ENCODE measurements at places on chromosomes 6 and 20. TPM values are rescaled to one million over a fixed set of nuclear protein-coding genes. Genes with fewer than 3 reads are reported as not detected.

The PNPLA1 gene
- not detected for total RNA-seq

DNA sequence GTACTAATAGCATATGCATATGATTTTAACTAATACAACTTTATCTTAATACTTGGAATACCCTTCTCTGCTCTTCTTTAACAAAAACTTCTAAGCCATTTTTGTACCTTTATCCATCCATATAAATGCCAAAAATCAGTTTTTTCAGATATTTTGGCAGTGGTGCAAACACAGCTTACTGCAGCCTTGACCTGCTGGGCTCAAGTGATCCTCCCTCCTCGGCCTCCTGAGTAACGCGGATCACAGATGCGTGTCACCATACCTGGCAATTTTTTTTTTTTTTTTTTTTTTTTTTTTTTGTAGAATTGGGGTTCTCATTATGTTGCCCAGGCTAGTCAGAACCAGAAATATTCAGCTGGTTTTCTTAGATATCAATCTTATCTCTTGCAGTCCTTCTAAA is 54.1 kb upstream of the SMIM29 start:
- no peak for DNase-seq

- peak; percentile 24 for DNase-seq
Measured at GRCh38 chr20:5890773-5891441, 59.4 kb downstream of the TRMT6 start.

- no peak for DNase-seq
Measured at GRCh38 chr6:158575550-158575949, 15.7 kb downstream of the TMEM181 start.

- DNase-seq: no peak
Measured at GRCh38 chr20:64100946-64101688, 6.2 kb downstream of the NPBWR2 start.

The ADISSP gene
- total RNA-seq: 69.7 TPM

- DNase-seq: peak; percentile 60
Measured at GRCh38 chr6:48087448-48087847, 23.5 kb downstream of the PTCHD4 start.

The LZTS3 gene
- total RNA-seq: 5.2 TPM

The BPIFB2 gene
- total RNA-seq: not detected

GRCh38 chr20:53402233-53403005 is 191.2 kb downstream of the ZNF217 start:
- DNase-seq: no peak

The TINAG gene
- total RNA-seq: not detected

GRCh38 chr20:37301120-37301519 is 11.7 kb downstream of the MANBAL start:
- DNase-seq: no peak

GRCh38 chr6:2582268-2582667 is 168.5 kb downstream of the MYLK4 start:
- no peak for DNase-seq

The PARD6B gene
- 4.8 TPM for total RNA-seq

The GHRH gene
- total RNA-seq: not detected

The BACH2 gene
- 0.77 TPM for total RNA-seq

DNA sequence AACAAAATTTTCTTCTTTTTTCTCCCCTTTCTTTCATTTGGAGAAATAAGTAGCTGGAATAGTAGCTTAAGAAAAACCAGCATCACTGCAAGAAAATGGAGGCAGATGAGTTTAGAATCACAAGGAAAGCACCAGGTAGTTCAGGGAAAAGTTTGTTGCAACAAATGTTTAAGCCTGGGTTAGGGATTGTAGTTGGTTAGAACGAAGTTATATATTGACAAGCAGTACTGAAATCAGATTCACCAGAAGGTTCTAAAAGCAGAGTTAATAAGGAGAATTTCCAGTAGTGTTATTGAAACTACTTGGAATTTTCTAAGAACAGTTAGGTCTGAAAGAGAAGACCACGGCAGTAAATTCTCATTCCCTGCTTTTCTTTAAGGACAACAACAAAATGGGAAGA is 70.2 kb downstream of the BMP2 start:
- DNase-seq: no peak

DNA sequence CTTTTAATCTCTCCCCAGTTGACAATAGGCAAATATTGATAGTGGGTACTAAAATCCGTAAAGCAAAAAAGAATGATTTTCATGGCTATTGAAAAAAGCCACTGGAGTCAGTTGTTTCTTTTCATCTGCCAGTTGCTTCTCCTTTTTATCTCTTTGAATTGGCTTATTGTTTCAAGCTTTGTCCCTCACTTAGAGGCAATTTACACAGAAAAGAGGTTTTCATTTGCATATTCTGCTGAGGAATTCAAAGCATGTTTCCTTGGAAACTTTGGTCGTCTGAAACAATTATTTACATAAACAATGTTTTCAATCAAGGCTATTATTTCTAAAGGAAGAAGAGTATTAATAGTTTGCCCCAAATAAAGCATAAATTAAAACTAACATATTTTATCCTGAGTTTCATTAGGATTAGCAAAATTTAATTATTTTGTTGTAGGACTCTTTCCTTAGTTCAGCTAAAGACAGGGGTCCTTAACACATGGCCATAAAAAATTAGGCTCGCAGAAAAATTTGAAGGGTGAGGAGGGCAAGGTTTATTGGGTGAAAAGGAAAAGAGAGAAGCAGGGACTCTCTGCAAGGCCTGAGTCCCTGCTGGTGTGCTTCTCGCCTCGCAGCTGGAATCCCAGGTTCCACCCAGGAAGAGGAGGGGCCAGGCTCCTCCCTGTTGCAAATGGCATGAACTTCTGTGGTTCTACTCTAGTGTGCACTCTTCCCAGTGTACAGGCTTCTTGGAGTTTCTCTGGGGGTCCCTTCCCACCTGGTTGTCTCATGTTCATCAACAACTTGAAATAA is 138.8 kb upstream of the LAMA2 start:
- no peak for DNase-seq

The BICRAL gene
- total RNA-seq: 5.6 TPM

GRCh38 chr20:63878899-63879663 is 14.0 kb downstream of the TPD52L2 start:
- no peak for DNase-seq

DNA sequence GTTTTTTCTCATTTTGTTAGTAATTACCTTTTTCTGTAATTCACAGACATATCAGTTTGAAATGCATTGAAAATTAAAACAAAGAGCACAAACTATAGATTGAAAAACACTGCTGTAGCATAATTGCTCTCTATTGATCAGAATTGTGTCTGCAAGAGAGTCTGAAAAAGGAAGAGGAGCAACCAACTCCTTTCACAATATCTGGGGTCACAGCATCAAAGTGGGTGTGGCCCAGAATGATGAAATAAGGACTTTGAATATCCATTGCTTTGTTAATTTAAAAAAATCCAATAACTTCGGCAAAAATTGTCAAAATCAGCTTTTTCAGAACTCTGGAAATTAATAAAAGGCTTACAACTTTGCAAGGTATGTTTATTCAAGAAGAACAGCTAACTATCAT is 99.2 kb downstream of the MYLK4 start:
- no peak for DNase-seq

The NMBR gene
- not detected for total RNA-seq

The LY6G6C gene
- not detected for total RNA-seq

DNA sequence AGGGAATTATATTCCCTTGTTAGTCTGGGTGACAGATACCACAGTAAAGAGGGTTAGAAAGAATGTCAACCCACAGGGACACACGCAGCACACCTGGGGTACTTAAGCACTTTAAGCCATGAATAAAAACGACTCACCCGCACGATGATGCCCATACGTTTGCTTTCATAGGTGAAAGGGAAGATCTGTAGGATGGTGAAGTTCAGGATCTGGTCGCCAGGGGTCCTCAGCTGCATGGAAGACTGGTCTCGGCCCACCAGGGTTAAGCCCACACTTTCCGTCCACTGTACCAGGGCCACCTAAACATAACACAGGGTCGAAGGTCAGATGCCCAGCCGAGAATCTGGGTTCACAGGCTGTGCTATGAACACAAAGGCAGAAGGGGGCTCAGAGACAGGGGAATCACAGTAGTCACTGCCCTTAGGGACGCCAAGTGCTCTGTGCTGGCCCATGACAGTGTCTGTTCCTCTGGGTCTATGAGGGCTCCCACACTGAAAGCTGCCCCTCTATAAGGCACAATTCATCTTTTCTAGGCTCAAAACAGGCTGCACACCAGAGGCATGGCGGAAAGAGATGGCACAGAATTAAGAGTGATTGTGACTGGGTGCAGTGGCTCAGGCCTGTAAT is 96.8 kb upstream of the NFATC2 start:
- peak; percentile 80 for DNase-seq

The RHAG gene
- total RNA-seq: not detected

The OOEP gene
- not detected for total RNA-seq

The SIRPB1 gene
- total RNA-seq: 1.8 TPM

GRCh38 chr6:113856625-113857555 is at the start of gene MARCKS:
Gene MARCKS, plus strand, starts transcription at chr6:113857345. Its CDS starts 401 bp downstream, at chr6:113857746.
- DNase-seq: peak; percentile 86

DNA sequence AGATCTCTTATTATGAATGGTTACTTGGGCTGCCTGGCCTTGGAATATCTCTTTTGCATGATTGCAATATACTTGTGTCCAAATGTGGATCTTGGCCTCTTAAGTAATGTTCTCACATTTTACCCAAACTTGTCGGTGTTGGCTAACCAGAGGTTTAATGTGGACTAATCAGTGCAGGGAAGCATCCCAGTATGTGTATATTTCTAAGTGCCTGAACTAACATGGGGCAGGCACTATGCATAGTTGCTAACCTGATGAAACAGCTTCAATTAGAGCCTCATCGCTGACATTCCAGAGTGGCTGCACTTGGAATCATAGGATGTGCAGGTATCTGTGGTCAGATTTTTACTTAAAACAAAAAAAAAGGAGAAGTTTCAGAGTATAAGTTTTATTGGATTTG is 160.0 kb downstream of the PDE7B start:
- no peak for DNase-seq

DNA sequence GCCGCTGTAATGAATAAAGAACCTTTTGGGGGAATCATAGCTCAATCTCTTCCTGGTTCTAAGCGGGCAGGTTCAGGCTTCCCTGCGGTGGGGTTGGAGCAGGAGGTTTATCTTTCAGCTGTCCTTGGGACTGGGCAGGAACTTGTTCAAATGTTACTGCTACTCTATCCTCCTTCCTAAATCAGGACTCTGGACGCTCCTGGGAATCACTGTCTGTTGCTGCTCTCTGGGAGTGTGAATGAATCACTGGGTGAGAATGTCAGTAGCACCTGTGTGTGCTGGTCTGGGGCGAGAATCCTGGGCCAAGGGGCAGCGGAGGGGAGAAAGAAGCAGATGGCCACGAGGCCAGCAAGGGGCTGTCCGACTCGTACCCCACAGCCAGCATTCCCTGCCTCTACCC is 65.4 kb upstream of the ZNFX1 start:
- DNase-seq: no peak

- no peak for DNase-seq
Measured at GRCh38 chr6:99602520-99603420, 3.9 kb upstream of the PRDM13 start.

- DNase-seq: no peak
Measured at GRCh38 chr6:128233531-128233930, 286.9 kb downstream of the PTPRK start.

DNA sequence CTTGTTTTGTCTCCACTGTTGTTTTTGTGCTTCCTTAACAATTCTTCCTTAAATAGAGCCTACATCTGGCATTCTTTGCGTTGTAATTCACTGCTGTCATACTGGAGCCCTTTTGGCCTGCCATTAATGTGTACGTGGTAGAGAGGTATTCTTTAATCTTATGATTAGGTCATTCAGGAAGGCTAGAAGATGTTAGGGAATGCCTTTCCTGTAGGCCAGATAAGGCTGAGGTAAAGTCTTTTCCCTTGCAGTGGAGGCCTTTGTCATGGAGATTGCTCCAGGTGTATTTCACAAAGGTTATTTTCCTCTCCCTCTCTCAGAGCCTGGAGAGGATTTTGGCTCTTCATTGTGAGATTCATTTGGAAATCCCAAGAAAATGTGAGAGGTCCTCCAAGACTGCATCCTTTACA is 146.9 kb downstream of the FUT9 start:
- DNase-seq: no peak

DNA sequence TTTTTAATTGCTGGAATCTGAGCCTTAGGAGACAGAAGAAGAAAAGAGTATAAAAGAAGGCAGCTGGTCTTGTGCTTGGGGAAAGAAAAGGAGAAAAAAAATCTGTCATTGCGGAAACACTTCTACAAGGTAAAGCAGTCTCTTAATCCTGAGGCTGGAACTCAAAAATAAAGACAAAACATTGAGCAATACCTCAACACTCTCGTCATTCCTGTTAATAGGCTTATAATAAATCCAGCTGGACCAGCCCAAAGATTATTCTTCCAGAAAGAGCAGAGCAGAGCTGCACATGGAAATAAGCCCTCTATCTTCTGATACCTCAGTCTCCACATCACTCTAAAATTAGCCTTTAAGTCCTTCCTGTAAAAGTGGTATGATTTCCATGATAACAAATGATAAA is 62.0 kb upstream of the HIVEP1 start:
- no peak for DNase-seq

DNA sequence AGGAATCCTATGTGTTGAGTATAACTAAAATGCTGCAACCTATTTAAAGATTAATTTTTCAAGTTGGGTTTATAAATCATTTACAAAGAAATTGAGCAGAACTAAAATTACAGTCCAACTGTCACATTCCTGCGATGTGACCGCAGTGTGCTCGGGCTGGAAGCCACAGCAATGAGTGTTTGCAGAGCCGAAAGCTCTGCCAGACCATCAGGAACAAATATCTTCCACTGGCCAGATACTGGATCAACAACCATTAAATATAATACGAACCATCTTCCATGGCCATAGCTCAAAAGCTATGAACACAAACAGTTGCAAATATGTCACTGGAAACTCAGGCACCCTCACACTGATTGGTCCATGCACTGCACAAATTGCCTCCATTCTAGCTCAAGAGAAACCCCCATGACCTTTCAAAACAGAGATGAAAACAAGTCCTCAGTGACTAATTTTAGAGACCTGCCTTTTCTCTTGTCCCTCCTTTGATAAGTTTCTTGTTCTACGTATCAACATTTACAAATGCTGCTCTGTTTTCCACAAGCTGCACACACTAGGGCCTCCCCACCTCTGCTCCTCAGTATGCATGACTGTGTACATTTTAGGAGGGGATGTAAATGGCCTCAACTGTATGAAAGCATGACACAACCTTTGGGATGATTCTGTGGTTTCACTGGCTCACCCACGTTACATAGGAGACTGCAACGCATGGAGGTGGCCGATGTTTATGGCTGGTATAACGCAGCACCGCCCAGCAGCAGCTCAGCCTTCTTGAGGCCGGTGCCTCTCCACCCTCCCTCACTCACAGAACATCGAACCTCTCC is 171.7 kb downstream of the WDR27 start:
- DNase-seq: no peak

The CTNNBL1 gene
- total RNA-seq: 38.7 TPM

The BANF2 gene
- not detected for total RNA-seq

All from SK-MEL-5 (cell line).